ENCODE measurements at places on chromosomes 7 and 10.
A peak's percentile ranks its signal among the peaks of the same experiment; 100 is the strongest.

- no peak for DNase-seq
Observed at GRCh38 chr7:150875791-150876190, 23.5 kb downstream of the AOC1 start.

DNA sequence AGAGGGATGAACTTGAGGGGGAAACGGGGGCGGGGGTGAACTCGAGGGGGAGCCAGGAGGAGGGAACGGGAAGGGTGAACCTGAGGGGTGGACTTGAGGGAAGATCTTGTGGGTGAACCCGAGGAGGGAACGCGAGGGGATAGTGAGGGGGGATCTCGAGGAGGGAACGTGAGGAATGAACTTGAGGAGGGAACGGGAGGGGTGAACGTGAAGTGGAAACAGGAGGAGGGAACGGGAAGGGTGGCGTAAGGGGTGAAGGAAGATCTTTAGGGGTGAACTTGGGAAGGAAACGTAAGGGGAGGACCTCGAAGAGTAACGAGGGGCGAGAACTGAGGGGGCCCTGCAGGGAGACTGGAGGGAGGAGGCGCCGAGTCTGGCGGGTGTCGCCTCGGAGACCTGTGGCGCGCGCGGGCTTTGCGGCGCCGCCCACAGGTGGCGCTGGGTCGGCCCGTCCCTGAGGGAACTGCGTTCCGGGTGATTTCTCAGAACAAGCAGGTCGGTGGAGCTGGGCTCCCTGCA, 651 bp downstream of the MYO3A start:
- peak; percentile 57 for DNase-seq

DNA sequence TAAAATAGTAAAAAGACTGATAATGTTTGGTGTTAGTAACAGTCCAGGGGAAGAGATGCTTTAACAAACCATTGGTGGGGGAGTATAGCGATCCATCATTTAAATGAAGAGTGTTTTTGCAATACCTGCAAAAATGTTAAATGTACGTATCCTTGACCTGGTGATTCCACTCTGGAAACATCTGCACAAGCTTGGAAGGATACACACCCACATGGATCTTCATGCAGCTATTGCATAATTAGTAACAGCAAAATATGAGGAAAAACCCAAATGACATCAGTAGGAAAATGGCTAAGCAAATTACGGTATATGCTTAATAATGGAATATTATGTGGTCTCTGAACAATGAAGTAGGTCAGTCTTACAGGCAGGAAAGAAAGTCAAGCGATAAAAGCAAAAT, 20.5 kb downstream of the WNT2 start:
- DNase-seq = no peak

GRCh38 chr7:92793656-92794205, 42.6 kb downstream of the CDK6 start:
- no peak for DNase-seq

DNA sequence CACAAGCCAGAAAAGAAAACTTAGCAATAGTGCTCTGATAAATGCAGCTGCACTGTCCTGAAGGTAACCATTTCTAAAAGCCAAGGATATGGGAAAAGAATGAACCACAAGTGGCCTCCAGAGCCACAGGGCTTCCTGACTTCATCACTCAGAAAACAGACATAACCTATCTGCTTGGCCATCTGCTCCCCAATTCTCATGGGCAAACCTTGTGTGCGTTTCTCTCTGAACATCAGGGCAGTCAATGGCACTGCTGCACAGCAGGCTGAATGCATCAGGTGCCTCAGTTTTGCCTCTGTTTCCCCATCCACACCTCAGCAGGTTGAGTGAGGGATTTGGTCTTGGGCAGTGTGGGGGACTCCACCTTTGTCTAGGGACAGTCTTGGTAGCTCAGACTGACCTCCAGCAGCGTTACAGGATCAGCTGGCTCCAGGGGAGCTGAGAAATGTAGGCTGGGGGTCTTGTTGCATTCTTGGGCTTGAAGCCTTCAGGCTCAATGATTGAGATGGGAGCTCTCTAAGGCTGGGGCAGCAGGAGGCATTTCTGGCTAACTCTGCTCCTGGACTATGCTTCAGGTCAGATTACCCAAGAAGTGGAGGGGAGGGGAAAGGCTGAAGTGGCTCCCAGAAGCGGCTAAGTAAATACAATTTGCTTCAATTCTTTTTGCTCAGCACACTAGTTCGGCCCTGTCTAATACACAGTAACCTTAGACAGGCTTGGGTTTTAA, 23.6 kb upstream of the PDLIM1 start:
- no peak for DNase-seq

DNA sequence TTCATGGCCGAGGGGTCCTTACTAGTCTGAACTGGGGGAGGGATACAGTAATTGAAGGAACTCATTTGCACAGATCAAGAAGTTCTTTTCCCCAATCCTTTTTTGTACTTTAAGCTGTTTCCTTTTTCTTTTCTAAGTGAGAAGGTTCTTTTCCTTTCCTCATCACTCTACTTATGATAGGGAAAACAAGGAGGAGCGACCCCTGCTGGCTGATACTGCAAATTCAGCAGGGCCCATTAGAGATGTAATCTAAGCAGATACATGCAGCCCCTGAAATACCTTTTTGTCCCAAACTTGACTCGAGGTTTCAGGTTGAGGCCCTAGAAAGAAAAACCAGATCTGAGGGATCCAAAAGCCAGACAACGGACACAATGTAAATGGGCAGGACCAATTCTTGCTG, 305.5 kb downstream of the DNAJB9 start:
- peak; percentile 68 for DNase-seq

- peak; percentile 28 for DNase-seq
Observed at GRCh38 chr10:73095481-73096021, 1.1 kb downstream of the P4HA1 start.

GRCh38 chr7:116240024-116240668, 29.8 kb downstream of the TES start:
- no peak for DNase-seq

- DNase-seq = no peak
Observed at GRCh38 chr10:87818505-87819288, 671 bp upstream of the ATAD1 start.

- no peak for DNase-seq
Observed at GRCh38 chr10:77160679-77161078, 476.9 kb downstream of the KCNMA1 start.

DNA sequence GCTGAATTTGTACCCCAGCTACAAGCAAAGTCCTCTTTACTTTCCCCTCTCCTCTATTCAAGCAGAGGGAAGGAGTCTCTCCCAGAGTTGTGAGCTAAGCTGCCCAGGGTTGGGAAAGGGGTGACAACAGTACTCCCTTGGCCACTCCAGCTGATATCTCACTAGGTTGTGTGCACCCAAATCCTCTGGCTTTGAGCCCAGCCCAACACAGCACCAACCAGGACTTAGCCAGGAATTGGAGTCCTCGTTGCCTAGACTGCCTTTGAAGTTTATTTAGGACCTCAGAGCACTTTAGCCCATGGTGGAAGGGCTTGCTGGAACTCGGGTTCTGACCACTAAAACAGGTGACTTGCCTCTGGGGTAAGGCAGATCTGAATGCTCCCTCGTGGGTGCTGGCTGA, 35.7 kb upstream of the DYNC1I1 start:
- DNase-seq = no peak

DNA sequence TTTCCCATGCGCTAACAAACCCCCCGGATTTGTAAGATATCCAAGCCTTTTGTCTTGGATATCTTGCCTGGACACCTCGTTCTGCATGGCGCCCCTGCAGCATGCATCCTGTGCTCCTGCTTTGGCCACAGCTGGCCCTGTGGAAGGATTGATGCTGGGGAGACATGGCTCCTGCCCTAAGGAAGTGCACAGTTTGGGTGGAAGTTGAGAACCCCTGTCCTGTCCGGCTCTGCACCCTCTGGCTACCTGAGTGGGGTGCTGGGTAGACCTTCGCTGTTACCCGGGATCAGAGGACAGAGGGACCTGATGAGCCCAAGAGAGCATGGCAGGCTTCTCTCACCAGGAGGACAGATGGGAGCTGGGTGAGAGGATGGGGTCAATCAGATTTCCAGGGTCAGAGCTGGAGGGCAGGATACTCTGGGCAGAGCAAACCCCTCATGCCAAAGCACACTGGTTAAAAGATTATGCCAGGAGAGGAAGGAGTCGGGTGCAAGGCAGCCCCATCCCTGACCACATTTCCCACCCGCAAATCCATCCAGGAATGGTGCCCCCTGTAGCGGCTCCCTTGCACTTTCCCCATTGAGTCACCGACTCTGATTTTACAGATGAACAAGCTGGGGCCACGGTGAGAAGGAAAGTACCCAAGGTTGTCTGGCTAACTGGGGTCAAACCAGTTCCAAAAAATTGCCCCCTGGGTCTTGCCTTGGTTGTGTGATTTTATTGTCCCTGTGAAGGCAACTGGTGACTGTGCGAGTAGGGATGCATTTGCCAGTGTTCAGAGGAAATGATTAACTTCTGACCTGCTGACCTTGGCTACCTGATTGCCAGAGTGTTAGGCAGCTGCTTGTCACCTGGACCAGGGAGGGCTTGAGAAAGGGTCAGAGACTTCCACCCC, 290.1 kb upstream of the ZMIZ1 start:
- DNase-seq = no peak

GRCh38 chr7:94417306-94417705, 22.6 kb downstream of the COL1A2 start:
- no peak for DNase-seq

DNA sequence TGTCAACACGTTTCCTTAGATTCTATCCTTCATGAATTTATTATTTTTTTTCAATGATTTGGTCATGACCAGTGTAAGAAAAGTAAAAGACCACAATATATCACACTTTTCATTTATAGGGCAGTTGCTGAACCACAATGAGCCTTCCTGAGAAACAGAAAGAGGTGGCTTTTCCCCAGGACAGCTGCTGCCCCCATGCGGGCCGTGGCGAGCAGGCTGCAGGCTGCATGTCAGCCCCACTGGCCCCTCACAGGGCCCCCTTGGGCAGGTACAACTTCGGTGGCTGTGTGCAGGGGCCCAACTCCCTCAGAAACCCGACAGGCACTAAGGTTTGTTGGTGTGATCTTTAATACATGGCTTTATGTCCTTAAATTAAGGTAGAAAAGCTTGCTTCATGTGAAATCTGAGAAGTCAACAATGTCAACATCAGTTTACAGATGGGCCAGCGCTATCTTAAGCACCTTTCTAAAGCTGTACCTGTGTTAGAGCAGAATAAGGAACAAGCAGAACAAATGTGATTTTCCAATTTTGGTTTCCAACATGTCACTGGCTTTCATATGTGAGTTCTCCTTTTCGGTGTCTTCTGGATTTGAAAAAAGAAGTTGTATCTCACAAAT, 10.6 kb downstream of the BEND7 start:
- DNase-seq = peak; percentile 70

- no peak for DNase-seq
Observed at GRCh38 chr7:73705551-73705920, 13.9 kb downstream of the STX1A start.

DNA sequence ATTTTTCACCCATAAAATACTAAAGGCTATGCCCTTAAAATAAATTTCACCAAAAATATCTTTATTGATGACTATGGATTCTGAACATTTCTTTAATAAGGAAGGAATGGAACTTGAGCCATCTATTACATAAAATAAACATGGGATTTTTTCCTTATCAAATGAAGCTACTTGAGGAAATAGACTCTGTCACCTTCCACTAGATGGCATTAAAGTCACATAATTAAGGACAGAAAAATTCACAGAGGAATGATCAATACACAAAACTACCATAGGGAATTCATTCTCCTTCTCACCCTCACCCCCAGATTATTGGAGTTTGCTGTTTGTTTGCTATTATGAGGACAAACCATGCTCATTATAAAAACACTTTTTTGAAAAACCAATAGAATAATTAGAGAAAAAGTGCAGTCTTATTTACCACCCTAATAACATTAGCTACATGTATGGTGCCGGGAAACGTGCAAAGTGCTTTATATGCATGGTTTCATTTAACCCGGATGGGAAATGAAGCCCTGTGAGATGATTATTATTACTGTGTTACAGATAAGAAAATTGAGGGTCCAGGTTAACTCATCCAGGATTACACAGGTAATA, 21.1 kb upstream of the FOXI2 start:
- DNase-seq = no peak

- DNase-seq = no peak
Observed at GRCh38 chr7:25261545-25262140, 33.4 kb upstream of the NPVF start.

DNA sequence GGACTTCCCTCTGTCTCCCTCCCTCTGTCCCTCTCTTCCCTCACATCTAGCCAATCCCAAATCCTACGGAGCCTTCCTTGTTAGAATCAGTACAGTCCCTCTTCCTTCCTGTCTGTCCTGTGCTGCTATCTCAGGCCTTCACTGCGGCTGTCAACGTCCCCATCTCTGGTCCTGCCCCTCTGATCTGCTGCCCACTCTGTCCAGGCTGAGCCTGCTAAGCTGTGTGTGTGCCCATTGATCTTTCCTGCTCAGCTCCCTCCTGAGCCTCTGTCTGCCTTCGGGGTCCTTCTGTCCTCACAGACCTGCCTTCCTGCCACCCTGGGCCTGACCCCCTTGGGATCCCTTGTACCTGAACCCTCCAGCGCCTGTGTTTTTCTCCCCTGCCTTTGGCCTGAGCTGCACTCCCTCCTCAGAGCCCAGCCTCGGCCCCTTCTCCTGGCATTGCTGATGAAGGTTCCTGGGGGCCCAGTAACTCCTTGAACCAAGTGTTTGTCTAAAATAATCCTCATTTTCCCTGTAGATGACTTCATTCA, 182.1 kb upstream of the SHH start:
- no peak for DNase-seq

GRCh38 chr7:129824291-129825208, 128.2 kb downstream of the UBE2H start:
- DNase-seq = peak; percentile 91

GRCh38 chr7:88346357-88346756, 39.7 kb upstream of the STEAP4 start:
- no peak for DNase-seq

- no peak for DNase-seq
Observed at GRCh38 chr7:20312562-20312961, 18.1 kb upstream of the ITGB8 start.

GRCh38 chr7:127189074-127189473, 63.7 kb downstream of the GRM8 start:
- DNase-seq = no peak

DNA sequence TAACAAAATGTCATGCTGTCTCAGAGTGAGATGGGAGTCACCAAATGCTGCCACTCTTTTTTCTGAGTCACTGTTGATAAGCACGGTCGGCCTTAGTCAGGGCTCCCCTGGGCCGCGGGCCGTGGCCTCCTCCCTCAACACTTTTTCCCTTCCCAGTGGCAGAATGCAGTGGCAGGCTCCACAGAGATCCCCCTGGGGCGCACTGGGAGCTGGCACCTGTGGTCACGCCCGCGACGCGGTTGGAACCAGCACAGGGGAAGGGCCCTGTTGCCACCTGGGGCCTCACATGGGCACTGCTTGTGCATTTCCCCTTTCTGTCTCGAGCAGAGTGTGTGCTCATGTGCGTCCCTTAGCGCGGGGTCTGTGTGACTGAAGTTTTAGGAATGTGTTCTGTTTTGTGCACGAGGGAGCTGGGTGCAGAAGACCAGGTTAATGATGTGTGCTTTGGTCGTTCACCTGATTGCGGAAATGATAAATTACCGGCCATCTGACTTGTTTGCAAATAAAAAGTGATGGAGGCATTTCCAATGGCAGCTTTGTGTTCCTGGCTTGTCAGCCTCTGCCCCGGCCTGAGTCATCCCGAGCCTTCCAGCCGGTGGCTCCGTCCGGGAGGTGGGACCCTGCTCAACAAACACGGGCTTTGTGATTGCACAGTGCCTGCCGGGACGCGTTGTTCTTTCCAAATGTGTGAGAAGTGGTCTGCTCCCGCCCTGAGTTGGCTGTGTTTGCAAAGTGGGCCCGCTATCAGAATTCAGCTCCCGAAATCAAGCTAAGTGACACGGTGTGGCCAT, 100.7 kb downstream of the NKX6-2 start:
- peak; percentile 10 for DNase-seq

Measured in WTC11 (cell line).